ENCODE measurements at places on chromosomes 3 and 15.

GRCh38 chr3:107221856-107222255 is 155.4 kb upstream of the CCDC54 start:
- DNase-seq: peak; percentile 68

GRCh38 chr3:56291244-56291680 is 177.0 kb downstream of the ERC2 start:
- DNase-seq: peak; percentile 87

DNA sequence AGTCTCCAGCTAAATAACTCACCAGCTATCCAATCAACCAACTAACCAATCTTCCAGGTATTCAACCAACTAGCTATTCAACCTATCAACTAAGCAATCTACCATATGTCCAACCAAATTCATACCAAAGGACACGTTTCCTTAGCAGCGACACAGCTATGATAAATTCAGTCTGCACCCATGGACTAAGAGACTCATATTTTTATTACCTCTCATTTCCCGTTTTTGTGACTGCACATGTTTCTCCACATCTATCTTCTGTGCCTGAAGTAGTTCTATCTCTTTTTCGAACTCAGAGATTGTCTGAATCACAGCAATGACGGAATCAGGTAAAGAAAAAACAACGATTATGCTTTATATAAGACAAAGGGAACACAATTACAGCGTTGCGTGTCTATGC is 34.0 kb upstream of the GNB5 start:
- DNase-seq: no peak

GRCh38 chr3:195956577-195956976 is 48.2 kb upstream of the TNK2 start:
- no peak for DNase-seq

- no peak for DNase-seq
Observed at GRCh38 chr15:60733196-60733595, 254.3 kb upstream of the ICE2 start.

GRCh38 chr15:28931828-28932227 is 46.1 kb downstream of the APBA2 start:
- no peak for DNase-seq
